ENCODE measurements at places on chromosomes 7 and 10. TPM values are rescaled to one million over a fixed set of nuclear protein-coding genes. Genes with fewer than 3 reads are reported as not detected.

CLEC5A gene
- total RNA-seq = 0.17 TPM

GRCh38 chr10:74008212-74008731, 10.4 kb downstream of the VCL start:
- H3K36me3 ChIP-seq = no peaks in the 10 kb centered on the region
- H3K27me3 ChIP-seq = no peaks in the 10 kb centered on the region
- H3K4me1 ChIP-seq = peaks cover 34% of the 10 kb centered on the region
- DNase-seq = no peak

BTBD16 gene
- total RNA-seq = not detected

DNA sequence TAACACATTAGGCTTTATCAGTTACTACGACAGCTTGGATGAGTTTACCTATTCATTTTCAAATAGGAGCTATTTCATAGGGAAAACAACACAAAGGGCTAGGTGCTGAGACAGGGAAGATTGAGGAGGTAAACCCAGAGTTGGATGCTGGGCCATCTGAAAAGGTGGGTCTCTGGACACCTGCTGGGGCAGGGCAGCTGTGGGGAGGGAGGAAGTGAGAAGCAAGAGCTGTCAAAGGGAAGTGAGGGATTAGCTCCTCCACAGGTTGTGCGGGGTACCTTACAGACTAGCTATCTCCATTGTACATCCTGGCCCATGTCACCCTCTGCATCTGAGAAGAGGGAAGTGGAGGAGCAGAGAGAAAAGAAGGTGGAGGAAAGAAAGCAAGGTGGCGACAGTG, 48.9 kb downstream of the BLNK start:
- no peaks in the 10 kb centered on the region for H3K36me3 ChIP-seq
- DNase-seq = no peak

EZH2 gene
- total RNA-seq = 2.3 TPM

CYP2C19 gene
- total RNA-seq = not detected

LIPM gene
- total RNA-seq = not detected

HGF gene
- 86.6 TPM for total RNA-seq

NEBL gene
- 7.8 TPM for total RNA-seq

DNA sequence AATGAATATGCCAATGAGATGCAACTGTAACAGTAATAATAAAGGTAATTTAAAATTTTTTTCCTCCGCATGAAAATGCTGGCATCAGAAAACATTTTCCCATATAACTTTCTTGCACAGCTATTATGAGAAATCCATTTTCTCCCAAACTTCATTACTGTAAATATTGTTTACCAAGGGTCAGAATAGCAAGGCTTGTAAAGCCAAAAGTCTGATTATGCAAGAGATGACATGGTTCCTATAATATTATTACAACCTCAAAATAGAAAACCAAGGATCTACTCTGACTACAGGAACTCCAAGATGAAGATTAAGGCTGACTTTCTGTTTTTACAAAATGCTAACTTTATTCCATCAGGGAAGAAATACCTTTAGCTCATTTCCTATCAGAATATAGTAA, 162.7 kb upstream of the CDK1 start:
- no peaks in the 10 kb centered on the region for H3K4me1 ChIP-seq
- no peaks in the 10 kb centered on the region for H3K27me3 ChIP-seq
- H3K27ac ChIP-seq = no peak overlapping the region
- H3K36me3 ChIP-seq = no peaks in the 10 kb centered on the region
- H3K4me3 ChIP-seq = no peak overlapping the region

- H3K27me3 ChIP-seq = no peaks in the 10 kb centered on the region
- peaks cover 27% of the 10 kb centered on the region for H3K36me3 ChIP-seq
- H3K4me1 ChIP-seq = peaks cover 30% of the 10 kb centered on the region
- DNase-seq = no peak
- H3K4me3 ChIP-seq = no peak overlapping the region
Observed at GRCh38 chr10:33247221-33247922, 87.1 kb downstream of the NRP1 start.

RET gene
- total RNA-seq = 4.0 TPM

CLDN4 gene
- 0.41 TPM for total RNA-seq

DNA sequence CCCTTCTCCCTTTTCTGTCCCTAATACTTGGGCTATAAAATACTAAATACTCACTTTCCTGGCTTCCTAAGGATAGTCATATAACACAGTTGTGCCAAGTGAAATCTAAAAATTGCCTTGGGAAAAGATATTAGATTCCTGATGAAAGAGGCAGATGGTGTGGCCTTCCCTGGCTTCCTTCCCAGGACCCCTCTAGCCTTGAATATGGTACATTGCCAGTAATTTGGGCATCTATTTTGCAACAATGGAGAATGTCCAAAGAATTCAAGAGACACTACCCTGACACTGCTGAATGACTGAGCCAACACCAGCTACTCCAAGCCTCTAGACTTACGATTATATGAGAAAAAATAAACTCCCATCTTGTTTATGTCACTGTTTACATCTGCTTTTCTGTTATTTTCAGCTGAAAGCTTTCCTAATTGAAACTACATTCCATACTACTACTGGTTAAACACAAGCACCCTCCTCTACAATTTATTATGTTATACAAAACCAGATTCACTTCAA, 17.9 kb downstream of the COPG2 start:
- no peak overlapping the region for H3K4me3 ChIP-seq
- no peaks in the 10 kb centered on the region for H3K27me3 ChIP-seq
- H3K27ac ChIP-seq = no peak overlapping the region
- no peaks in the 10 kb centered on the region for H3K4me1 ChIP-seq
- H3K36me3 ChIP-seq = no peaks in the 10 kb centered on the region

DNA sequence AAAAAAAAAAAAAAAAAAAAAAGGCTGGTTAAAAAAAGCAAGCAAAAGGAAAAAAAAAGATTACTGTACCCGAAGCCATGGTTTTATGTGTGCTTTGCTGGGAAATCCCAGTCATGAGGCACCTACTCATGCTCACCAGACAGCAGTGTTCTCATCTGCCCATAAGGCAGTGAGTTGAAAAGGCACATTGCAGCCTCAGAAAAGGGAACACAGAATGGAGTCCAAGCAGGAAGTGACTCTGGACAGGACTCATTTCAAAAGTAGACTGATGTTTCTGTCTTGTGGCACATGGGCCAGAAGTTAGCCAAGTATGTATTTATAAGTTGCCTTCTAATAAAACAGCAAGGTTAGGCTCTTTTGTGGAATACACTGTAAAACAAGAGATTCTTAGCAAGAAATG, 40.2 kb downstream of the PDSS1 start:
- no peaks in the 10 kb centered on the region for H3K4me1 ChIP-seq
- DNase-seq = peak; percentile 39
- H3K4me3 ChIP-seq = no peak overlapping the region
- H3K27ac ChIP-seq = no peak overlapping the region
- no peaks in the 10 kb centered on the region for H3K36me3 ChIP-seq

GRCh38 chr10:123746061-123746460, 79.9 kb downstream of the GPR26 start:
- no peaks in the 10 kb centered on the region for H3K4me1 ChIP-seq
- DNase-seq = no peak
- no peak overlapping the region for H3K4me3 ChIP-seq

SPDYE16 gene
- total RNA-seq = 0.42 TPM

DNA sequence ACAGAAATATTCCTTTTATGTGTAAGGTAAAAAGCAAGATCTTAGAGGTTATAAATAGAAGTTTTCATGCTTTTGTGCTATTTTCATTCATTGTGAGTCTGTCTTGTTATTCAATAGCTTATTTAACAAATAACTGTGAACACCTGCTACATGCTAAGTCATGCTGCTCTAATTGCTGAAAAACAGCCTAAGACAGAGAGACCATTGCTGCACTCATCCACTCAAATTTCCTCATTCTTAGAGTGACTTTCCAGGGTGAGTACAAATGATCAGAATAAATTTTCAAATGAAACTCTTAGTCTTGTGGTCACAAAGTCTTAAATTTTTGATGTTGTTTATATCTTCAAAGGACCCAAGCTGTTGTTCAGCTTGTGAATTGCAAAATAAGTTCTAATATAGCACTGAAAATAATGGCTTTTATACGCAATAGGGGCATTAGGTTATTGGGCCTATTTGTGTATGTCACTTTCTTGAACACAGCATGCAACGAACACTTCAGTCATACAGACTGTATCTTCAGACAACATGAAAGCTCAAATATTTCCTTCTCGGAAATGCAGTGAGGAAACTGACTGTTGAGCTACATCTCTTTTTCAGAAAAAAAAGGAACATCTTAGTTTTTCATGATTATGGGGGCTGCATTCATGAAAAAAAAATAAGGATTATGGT, 247.9 kb upstream of the PCDH15 start:
- DNase-seq = no peak
- H3K4me3 ChIP-seq = no peak overlapping the region
- no peaks in the 10 kb centered on the region for H3K36me3 ChIP-seq
- H3K27ac ChIP-seq = no peak overlapping the region
- no peaks in the 10 kb centered on the region for H3K4me1 ChIP-seq
- no peaks in the 10 kb centered on the region for H3K27me3 ChIP-seq

GRCh38 chr7:124171068-124171467, 138.2 kb upstream of the TMEM229A start:
- no peaks in the 10 kb centered on the region for H3K27me3 ChIP-seq
- no peak for DNase-seq
- no peak overlapping the region for H3K27ac ChIP-seq

- H3K36me3 ChIP-seq = no peaks in the 10 kb centered on the region
- H3K27me3 ChIP-seq = no peaks in the 10 kb centered on the region
- no peaks in the 10 kb centered on the region for H3K4me1 ChIP-seq
- no peak overlapping the region for H3K4me3 ChIP-seq
- DNase-seq = no peak
Observed at GRCh38 chr7:49125246-49125645, 200.9 kb downstream of the CDC14C start.

- no peaks in the 10 kb centered on the region for H3K27me3 ChIP-seq
- no peak overlapping the region for H3K27ac ChIP-seq
- H3K36me3 ChIP-seq = no peaks in the 10 kb centered on the region
- DNase-seq = no peak
- no peaks in the 10 kb centered on the region for H3K4me1 ChIP-seq
Observed at GRCh38 chr7:18553605-18554003, 58.1 kb downstream of the HDAC9 start.

VGF gene
- 0.97 TPM for total RNA-seq

YAE1 gene
- total RNA-seq = 14.0 TPM

- DNase-seq = no peak
- no peaks in the 10 kb centered on the region for H3K27me3 ChIP-seq
- no peaks in the 10 kb centered on the region for H3K36me3 ChIP-seq
- peak overlapping the region; percentile 79 for H3K27ac ChIP-seq
- no peak overlapping the region for H3K4me3 ChIP-seq
Observed at GRCh38 chr10:124671486-124672075, 72.6 kb downstream of the FAM53B start.

DNA sequence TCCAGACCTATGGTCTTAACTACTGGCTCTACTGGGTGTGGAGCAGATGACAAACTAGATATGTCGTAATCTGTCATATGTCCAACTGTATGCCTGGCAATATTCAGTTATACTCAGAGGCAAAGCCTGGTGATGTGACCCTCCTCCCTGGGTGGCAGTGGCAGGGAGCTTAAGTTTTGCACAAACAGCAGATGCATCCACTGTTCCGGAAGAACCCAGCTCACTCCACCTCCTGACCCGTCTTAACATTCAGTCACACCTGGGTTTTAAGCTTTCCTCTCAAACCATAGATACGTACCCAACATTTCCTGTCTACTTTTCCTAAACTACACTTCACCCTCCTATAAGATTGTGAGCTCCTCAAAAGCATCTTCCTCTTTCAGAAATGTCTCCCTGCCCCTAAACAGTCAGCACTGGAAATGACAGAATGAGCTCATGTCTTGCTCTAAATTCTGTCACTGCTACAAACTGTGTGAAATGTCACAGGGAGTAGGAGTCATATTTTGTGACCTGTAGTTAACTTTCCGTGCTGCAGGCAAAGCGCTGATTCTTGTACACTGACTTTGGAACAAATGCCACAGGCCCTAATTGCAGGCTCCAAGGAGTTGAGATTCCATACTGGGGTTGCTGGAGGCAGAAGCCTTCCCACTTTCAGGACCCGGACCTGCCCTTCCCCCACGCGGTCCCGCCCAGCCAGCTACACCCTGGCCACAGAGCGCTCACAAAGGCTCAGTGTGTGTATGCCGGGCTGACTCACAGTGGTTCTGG, 23.9 kb downstream of the SCD start:
- H3K36me3 ChIP-seq = no peaks in the 10 kb centered on the region
- H3K27me3 ChIP-seq = no peaks in the 10 kb centered on the region
- H3K4me3 ChIP-seq = peak overlapping the region; percentile 12
- peak overlapping the region; percentile 84 for H3K27ac ChIP-seq

- H3K4me3 ChIP-seq = no peak overlapping the region
- H3K36me3 ChIP-seq = no peaks in the 10 kb centered on the region
- H3K4me1 ChIP-seq = no peaks in the 10 kb centered on the region
- DNase-seq = no peak
- H3K27ac ChIP-seq = no peak overlapping the region
- H3K27me3 ChIP-seq = no peaks in the 10 kb centered on the region
Observed at GRCh38 chr10:88125766-88126165, 262.3 kb downstream of the PTEN start.

DNA sequence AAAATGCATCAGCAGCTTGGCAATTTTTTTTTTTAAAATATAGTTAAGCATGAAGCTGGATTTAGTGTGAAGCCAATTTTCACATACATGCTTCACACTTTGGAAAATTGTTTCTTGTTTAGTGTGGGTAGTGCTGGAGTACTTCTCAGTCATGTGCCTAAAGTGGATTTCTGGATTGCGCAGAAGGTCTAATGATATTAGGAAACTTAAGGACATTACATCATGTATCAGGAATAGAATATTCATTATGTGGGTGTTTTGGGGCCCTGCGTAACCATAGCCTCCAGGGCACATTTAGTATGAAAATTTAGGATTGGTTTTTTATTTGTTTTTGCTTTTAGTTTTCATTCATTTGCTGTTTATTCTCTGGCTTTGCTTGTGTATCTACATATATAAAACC, 28.8 kb upstream of the BNIP3 start:
- H3K27ac ChIP-seq = no peak overlapping the region
- H3K36me3 ChIP-seq = no peaks in the 10 kb centered on the region
- H3K4me3 ChIP-seq = no peak overlapping the region
- H3K4me1 ChIP-seq = no peaks in the 10 kb centered on the region

- H3K36me3 ChIP-seq = no peaks in the 10 kb centered on the region
- H3K27me3 ChIP-seq = no peaks in the 10 kb centered on the region
- peaks cover 13% of the 10 kb centered on the region for H3K4me1 ChIP-seq
- no peak overlapping the region for H3K4me3 ChIP-seq
- no peak for DNase-seq
Observed at GRCh38 chr10:61160253-61160652, 216.3 kb upstream of the RHOBTB1 start.

SMO gene
- 3.6 TPM for total RNA-seq

OR6B1 gene
- not detected for total RNA-seq

DNA sequence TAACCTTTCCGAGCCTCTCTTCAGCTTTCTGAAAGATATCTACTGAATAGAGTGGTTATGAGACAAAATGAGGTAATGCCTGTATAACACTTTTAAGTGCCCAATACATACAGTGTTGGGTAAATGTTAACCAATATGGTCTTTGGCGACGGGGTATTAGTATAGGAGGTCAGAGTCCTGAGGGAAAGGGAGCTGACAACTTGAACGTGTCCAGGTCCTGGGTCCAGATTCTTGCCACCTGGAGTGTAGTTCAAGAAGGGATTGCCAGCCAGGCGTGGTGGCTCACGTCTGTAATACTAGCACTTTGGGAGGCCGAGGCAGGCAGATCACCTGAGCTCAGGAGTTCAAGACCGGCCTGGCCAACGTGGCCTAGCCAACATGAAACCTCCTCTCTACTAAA, 76.0 kb downstream of the ZFAND4 start:
- no peaks in the 10 kb centered on the region for H3K36me3 ChIP-seq
- peaks cover 31% of the 10 kb centered on the region for H3K4me1 ChIP-seq
- DNase-seq = no peak
- no peak overlapping the region for H3K27ac ChIP-seq

- no peaks in the 10 kb centered on the region for H3K27me3 ChIP-seq
- peak overlapping the region; percentile 96 for H3K4me3 ChIP-seq
- DNase-seq = peak; percentile 53
- peak overlapping the region; percentile 99 for H3K27ac ChIP-seq
Observed at GRCh38 chr10:72275351-72276012, 1.8 kb downstream of the DDIT4 start.
